Stimulated activated CD4-positive, alpha-beta T cell treated with anti-CD3 and anti-CD28 coated beads, TNF-alpha, amount 100 ng/mL, for 1 hour (primary cell): ENCODE measurements at places on chromosomes 16 and 17.

- DNase-seq: no peak
Observed at GRCh38 chr16:24163935-24164334, 92.2 kb upstream of the CACNG3 start.

DNA sequence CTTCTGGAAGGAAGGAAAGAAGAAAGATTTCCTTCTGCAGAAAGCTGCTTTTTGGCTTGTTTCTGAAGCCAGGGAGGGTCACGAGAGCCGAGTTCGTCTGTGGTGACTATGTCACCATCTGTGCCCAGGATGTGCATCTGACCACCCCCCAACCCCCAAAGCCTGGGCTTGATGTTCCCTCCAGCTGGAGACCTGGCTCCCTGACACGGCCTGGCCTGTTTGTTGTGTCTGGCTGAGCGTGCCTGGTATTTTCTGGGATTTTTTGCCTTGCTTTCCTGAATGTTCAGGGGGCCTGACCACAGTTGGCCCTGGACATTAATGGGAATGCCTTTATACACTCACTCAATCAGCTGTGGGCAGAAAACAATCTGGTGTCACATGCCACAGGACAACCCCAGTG lies 38.9 kb downstream of the LGALS9 start:
- no peak for DNase-seq

GRCh38 chr17:57203040-57203439 lies 53.3 kb upstream of the MSI2 start:
- no peak for DNase-seq

DNA sequence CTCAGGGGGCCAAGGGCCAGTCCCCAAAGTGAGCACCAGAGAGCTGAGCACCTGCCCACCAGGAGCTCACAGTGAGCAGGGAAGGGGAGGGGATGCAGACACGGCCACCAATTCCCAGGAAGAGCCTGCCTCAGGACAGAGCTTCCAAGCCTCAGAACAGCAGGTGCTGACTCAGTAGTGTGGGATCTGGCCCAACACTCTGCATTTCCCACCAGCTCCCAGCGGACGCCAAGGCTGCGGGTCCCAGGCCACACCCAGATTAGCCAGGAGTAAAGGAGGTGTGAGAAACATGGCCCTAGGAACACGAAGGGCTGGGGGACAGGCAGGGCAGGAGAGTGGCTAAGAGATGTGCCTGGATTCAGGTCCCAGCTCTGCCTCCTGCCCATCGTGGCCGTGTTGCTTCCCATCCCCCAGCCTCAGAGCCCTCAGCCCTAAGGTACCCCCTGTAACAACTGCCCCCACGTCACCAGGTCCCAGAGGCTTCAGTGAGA lies 28.4 kb upstream of the EIF1 start:
- no peak for DNase-seq

GRCh38 chr17:39599665-39600231 lies 8.0 kb downstream of the NEUROD2 start:
- DNase-seq: no peak

DNA sequence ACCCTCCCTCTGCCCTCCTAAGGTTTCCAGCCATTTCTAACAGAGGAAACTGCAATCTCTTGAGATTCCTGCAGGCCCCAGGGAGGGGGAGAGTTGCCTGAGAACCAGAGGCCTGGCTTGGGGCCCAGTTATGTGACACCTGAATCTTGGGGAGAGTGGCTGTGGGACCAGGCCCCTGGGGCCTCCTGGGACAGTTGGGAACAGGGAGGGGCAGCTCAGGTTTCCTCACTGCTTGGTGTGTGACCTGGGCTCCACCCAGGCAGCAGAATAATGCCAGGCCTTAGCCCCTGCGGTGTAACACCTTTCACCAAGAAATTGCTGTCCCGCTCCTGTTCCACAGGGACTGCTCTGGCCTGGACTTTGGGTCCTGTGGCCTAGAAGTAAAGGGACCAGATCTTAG lies 44.3 kb upstream of the CRHR1 start:
- no peak for DNase-seq

GRCh38 chr17:4073983-4074830 lies 68.6 kb downstream of the ZZEF1 start:
- DNase-seq: no peak

DNA sequence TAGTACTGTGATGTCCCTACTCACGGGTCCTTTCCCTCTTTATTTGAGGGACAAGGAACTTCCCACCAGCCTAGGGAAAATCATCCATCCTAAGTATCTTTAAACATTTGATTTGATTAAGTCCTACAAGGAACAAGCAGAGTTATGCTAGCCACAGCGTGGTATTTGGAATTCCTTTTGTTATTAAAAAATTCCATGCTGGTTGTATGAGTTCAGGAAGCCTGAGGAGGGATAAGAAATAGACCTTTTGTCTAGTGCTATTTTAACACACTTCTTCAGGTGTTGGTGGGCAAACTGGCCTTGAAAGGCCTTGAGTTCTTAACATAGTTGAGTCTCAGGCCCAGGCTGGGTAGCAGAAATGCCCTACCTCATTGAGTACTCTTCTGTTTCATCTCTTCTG lies 105.4 kb upstream of the TBX2 start:
- DNase-seq: no peak

DNA sequence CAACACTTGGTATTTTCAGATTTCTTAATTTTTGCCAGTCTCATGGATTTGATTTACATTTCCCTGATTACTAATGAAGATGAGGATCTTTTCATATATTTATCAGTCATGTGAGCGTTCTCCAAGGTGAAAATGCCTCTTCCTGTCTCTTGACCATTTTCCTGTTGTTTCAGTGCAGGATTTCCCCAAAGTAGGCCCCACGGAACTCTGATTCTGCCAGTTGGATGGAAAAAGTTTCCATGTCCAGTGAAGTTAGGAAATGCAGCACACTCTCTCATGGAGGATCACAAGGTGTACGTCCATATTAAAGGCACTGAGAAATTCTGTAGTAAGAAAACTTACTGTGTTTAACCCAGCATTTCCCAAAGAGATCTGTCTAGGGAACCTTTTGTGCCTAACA lies 16.5 kb upstream of the LIMD2 start:
- DNase-seq: no peak

DNA sequence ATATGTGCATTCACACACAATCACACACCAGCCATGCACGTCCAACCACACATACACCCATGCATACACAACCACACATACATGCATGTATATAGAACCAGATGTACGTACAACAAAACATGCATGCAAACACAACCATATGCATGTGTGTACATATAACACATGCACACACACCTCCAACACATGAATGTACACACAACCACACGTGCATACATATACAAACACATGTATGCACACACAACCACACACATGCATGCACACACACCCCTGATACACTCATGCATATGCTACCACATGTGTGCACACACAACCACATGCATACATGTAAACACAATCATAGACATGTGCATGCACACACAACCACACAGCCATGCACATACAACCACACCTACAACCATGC lies 52.0 kb upstream of the SDK2 start:
- DNase-seq: no peak

DNA sequence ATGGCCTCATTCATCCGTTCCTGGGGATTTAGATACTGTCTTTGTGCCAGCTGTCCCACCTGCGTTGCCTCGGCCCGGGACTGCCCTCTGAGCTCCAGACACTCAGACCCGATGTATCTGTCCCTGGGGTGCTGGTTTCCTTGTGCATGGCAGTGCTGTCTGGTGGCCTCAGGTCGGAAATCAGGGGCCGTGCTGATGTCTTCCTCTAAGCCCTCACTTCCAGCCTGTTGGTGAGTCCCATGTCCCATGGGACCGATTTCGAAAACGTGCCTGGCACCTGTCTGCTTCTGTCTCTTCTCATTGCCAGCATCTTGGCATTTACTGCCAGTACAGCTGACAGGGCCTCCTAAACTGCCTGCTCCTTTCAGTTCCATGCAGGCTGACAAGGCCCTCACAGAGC lies 22.1 kb downstream of the NT5M start:
- DNase-seq: no peak

GRCh38 chr16:86110134-86110533 lies 211.2 kb downstream of the IRF8 start:
- DNase-seq: no peak

GRCh38 chr17:76981545-76982295 lies 113.5 kb downstream of the MGAT5B start:
- no peak for DNase-seq

GRCh38 chr16:70466805-70467076 lies 12.3 kb downstream of the FCSK start:
- DNase-seq: no peak

DNA sequence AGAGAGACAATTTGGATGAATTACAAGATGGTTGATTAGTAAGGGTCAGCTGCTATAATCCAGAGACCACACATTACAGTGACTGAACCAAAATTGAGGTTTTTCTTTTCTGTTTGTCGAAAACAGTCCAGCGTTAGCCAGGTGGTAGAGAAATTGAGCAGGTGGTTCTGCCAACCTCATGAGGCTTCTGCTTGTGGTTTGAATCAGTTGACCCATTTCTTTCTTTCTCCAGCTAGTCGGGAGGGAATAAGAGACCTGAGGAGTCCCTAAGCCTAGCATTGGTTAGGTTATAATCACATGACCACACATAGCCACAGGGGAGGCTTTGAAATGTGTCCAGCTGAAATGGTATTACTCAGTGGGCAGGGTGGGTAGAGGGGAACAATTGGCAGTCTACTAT lies 504.6 kb downstream of the HS3ST4 start:
- DNase-seq: no peak

DNA sequence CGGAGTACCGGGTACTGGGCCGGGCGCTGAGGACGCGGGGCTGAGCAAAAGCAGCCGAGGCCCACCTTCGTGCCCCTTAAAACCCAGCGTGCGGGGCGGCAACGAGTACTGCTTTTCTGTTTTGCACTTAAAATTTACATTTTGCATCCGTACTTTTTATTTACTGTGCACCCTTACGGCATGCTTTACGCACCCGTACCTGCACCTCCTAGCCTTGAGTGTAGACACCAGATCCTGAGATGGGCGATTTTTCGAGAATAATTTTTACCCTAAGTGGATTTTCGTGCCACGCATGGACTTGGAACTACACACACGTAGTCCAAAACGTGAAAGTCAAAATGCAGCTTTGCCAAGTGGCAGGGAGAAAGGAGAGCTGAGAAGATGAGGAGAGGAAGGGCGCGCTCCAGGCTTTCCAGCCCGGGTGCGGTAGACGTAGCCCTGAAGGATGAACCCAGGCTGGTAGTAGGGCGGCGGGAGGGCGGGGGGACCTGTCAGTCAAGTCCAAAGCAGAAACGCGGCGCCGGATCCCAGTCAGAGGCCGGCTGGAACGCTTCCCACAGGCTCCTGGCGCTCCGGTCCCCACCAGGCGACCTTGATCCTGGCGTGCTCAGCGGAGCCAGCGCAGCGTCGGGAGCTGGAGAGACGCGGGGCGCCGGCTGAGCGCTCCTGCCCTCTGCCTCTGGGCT lies 1.2 kb upstream of the CBLN1 start:
- no peak for DNase-seq
